CMK (cell line): ENCODE measurements at places on chromosomes 2 and 18.

- DNase-seq: peak; percentile 43
Measured at GRCh38 chr2:79083597-79084251, 4.1 kb downstream of the REG1B start.

DNA sequence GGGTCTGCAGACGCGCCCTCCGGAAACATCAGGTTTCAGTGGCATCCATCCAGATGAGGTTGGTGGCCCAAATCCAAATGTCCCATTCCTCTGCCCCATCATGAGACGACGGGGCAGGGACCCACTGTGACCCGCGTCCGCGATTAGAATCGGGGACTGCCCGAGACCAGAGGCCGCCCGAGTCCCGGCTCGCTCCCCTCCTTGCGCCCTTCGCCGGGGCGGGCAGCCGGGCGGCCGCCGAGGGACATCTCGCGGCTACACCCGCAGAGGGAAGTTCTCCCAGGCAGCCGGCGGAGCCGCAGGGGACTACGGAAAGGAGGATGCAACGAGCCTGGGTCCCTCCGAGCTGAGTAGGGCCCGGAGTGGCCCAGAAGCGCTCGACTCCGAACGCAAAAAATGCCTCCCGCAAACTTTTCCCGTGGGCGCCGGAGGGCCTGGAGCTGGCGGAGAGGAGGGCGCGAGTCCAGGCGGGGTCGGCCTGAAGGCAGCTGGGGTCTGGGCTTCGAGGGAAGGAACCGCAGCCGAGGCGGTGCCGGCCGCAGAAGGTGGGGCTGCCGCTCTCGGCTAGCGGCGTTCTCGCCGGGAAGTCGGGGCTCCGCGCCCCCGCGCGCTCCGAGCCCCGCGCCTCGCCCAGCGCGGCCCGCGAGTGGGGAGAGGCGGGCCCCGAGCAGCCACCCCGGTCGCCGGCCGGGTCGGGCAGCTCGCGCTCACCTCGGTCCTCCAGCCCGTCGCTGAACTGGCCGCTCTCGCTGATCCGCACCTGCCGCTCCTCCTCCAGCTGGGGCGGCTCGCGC, 580 bp downstream of the TMEM163 start:
- no peak for DNase-seq

GRCh38 chr2:177393203-177393755, 706 bp downstream of the AGPS start:
- no peak for DNase-seq

GRCh38 chr2:174012347-174013314, 47.5 kb upstream of the SP3 start:
- no peak for DNase-seq

GRCh38 chr2:12658310-12658945, 58.3 kb upstream of the TRIB2 start:
- no peak for DNase-seq

GRCh38 chr2:62370321-62371250, 135.4 kb downstream of the TMEM17 start:
- no peak for DNase-seq

DNA sequence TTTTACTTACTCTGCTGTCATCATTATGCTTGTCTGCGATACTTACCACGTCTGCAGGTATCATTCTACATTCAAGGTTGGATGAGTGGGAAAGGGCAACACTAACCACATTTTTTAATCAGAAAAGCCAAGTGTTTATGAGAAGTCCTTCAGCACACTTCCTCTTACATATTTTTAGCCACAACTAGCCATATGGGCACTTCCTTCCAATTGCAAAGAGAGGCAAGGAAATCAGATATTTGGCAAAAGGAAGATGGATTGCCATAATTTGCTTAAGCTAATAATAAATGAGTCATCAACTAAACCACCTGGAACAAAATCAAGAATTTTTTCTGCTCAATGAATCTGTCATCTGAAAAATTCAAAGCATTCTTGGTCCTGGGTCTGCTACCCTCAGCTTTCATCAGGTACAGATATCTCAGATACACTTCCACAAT, 16.7 kb upstream of the MRO start:
- no peak for DNase-seq

DNA sequence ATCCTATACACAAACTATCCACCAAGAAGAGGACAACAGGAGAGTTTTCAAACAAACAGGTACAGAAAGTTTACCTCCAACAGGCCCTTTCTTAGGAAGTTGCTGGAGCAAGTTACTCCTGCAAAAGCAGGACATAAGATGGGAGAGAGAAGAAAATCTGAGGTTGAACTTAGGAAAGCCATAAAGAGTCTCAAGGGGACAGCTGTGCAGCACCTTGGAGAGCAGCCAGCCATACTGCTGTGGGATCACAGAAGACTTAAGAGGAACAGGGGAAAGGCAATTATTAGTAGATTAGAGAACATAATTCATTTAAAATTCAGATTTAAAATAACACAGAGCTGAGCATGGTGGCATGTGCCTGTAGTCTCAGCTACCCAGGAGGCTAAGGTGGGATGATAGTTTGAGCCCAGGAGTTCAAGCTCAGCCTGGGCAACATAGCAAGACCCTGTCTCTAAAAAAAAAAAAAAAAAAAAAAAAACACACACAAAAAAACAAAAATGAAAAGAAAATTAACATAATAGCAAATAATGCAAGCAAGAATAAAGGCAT, 148.1 kb upstream of the SIX3 start:
- peak; percentile 8 for DNase-seq

- DNase-seq: no peak
Measured at GRCh38 chr18:53883771-53884170, 340.7 kb downstream of the MBD2 start.

- no peak for DNase-seq
Measured at GRCh38 chr18:28175930-28176697, 816 bp downstream of the CDH2 start.

DNA sequence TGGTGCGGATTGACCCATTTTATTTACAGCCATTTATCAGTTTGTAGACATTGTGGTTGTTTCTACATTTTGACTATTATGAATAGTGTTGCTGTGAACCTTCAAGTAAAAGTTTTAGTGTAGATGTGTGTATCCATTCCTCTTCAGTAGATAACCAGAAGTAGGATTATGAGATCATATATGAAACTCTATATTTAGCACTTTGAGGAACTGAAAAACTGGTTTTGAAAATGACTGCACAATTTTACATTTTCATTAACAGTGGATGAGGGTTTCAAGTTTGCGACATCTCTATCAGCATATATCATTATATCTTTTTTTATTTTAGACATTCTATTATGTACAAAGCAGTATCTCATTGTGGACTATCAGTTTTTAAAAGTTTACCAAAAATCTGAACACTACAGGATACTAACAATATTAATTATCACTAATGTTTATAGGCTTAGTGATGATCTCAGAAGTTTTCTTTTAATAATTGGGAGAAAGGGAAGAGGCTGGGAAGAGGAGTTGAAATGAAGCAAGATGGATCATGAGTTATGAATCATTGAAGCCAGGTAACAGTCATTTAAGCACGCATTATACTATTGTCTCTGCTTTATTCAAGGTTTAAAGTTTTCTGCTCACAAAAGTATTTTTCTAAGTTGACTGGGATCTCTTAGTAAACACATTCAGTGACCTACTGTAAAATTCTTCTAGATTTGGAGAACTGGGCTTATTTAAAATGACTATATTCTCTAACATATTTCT, 329.0 kb upstream of the LRATD1 start:
- no peak for DNase-seq

DNA sequence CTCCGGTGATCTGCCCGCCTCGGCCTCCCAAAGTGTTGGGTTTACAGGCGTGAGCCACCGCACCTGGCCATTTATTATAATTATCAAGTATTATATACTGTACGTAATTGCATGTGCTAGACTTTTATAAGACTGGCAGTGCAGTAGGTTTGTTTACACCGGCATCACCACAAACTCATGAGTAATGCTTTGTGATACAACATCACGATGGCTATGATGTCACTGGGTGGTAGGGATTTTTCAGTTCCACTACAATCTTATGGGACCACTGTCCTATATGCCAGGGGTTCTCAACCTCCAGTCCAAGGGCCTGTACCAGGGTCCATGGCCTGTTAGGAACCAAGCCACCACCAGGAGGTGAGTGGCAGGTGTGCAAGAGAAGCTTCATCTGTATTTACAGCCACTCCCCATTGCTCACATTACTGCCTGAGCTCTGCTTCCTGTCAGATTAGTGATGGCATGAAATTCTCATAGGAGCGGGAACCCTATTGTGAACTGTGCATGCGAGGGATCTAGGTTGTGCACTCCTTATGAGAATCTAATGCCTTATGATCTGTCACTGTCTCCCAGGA, 9.4 kb downstream of the SCYGR4 start:
- DNase-seq: no peak

DNA sequence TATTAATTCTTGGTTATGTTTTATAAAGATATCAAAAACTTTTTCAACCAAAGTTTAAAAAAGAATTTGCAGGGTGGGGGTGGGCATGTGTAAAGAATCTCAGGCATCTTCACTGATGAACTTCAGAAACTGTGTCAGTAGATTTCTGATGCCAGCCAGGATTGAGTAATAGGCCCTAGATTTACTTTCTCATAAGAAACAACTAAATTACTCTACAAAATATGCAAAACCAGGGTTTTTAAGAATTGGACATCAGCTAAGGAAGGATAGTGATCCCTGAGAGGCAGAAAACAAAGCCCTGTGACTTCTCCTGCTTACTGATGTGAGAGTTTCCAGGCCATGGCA, 11.9 kb upstream of the IL1R1 start:
- no peak for DNase-seq

GRCh38 chr2:29063056-29063455, 11.3 kb downstream of the PCARE start:
- DNase-seq: no peak

- DNase-seq: no peak
Measured at GRCh38 chr18:36593001-36593400, 235.8 kb downstream of the TPGS2 start.

GRCh38 chr2:25165992-25166875, 2.1 kb downstream of the POMC start:
- DNase-seq: no peak

- DNase-seq: no peak
Measured at GRCh38 chr2:205605638-205606304, 76.5 kb upstream of the NRP2 start.

GRCh38 chr18:498931-499775, 1.3 kb downstream of the COLEC12 start:
- no peak for DNase-seq

- DNase-seq: no peak
Measured at GRCh38 chr2:158143703-158144360, 42.2 kb downstream of the UPP2 start.

- no peak for DNase-seq
Measured at GRCh38 chr18:11035814-11036495, 113.4 kb downstream of the PIEZO2 start.

DNA sequence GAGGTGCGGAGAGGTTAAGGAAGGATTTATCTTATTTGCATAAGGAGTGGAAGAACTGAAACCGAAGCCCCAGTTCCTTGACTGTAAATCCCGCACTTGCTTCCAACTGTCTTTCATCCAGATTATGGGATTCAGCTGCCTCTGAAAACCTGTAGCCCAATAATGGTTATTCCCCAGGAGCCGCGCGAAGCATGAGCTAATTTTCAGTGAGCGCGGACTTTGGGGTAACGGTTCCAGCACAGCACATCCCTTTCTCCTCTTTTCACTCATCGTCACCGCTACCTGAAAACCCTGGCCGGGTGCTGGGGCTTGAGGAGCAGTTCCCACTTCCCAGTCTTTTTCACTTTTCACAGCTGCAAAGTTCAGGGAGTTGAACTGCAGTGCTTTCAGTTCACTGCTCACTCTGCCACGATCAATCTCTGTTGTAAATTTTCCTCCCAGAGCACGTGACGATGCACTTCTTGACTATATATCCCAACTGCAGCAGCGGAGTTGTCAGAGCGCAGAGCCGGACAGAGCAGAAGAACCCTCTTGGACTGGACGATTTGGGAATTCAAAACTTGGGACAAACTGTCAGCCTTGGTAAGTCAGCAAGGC, at the start of gene KCNE4:
KCNE4 (plus strand) TSS at position 498 of the 597 bp plus-strand sequence. CDS start 641 bp downstream, outside the sequence.
- no peak for DNase-seq

- peak; percentile 35 for DNase-seq
Measured at GRCh38 chr2:169141713-169142352, 72.5 kb downstream of the DHRS9 start.

- no peak for DNase-seq
Measured at GRCh38 chr18:28284132-28284531, 107.2 kb upstream of the CDH2 start.

- no peak for DNase-seq
Measured at GRCh38 chr2:33366473-33366872, 110.0 kb upstream of the RASGRP3 start.

GRCh38 chr2:128776461-128777195, 458.0 kb upstream of the HS6ST1 start:
- DNase-seq: no peak

GRCh38 chr2:197238043-197238365, 72.6 kb downstream of the ANKRD44 start:
- no peak for DNase-seq

- DNase-seq: no peak
Measured at GRCh38 chr2:205405752-205406151, 276.5 kb upstream of the NRP2 start.

DNA sequence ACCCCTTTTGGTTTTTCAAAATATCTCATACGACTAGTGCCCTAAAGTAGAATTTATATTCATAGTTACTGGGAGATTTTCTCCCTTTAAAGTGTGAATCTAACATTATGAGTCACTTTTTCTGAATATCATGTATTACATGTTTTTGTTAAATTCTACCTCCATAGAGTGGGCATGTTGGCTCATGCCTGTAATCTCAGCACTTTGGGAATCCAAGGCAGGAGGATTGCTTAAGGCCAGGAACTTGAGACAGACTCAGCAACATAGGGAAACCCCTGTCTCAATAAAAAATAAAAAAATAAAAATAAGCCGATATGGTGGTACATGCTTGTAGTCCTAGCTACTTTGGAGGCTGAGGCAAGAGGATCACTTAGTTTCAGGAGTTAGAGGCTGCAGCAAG, 45.3 kb upstream of the UNC80 start:
- no peak for DNase-seq

GRCh38 chr2:224925810-224926100, 116.5 kb downstream of the DOCK10 start:
- no peak for DNase-seq

DNA sequence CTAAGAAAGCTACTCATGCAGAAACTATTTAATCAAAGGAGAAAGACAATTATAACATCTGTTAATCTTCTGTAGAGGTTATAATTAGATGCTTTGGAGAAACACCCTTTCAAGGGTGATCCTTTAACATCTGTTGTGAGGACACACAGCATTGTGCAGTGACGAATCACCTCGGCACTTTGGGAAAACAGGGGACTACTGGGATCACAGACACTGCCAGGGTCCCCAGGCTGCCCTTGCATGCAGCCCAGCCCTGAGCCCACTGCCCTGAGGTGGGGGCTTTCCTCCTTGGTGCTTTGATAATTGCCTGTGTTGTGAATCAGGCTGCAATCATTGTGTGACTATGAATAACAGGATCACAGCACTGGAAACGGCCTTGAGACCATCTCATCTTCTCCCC, 10.6 kb downstream of the NCKAP5 start:
- no peak for DNase-seq
